ENCODE measurements at places on chromosomes 4 and X.

DNA sequence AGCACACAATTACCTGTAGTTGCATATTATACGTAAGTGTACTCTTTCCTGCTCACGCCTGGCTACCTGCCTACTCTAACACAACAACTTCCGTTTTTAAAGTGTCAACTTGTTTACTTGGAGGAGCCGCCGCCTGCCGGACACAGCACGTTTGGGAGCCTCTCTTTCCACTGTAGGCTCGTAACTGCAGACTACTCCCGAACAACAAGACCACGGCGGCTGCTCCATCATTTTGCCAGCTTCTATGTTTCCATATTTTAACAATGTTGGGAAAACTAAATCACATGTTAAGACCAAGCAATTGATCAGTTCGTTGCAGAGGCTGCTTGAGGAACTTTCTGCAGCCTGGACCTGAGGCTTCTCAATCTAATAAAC, 841 bp downstream of the MTNR1A start:
- DNase-seq: no peak

DNA sequence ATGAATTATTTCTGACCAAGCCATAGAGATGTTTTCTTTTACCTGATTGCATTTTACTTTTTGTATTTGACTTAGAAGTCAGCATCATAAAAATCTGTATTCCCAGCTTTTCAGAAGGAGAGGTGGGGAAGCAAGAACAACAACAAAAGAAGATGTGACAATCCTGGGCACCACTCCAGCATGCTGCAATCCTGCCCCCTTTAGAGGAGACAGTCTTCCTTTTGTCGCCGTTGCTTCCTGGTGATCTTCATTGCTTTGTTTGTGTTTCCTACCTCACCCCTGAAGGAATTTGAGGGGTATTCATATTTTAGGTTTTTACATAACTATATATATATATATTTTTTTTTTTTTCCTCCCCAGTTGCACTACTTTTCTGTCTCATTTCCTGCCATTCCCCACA, 3.7 kb downstream of the QRFPR start:
- no peak for DNase-seq

- DNase-seq: no peak
Observed at GRCh38 chr4:166941629-166942028, 292.7 kb downstream of the SPOCK3 start.

- no peak for DNase-seq
Observed at GRCh38 chrX:40403757-40404156, 177.0 kb upstream of the ATP6AP2 start.
